ENCODE measurements at places on chromosomes 16 and 17.

DNA sequence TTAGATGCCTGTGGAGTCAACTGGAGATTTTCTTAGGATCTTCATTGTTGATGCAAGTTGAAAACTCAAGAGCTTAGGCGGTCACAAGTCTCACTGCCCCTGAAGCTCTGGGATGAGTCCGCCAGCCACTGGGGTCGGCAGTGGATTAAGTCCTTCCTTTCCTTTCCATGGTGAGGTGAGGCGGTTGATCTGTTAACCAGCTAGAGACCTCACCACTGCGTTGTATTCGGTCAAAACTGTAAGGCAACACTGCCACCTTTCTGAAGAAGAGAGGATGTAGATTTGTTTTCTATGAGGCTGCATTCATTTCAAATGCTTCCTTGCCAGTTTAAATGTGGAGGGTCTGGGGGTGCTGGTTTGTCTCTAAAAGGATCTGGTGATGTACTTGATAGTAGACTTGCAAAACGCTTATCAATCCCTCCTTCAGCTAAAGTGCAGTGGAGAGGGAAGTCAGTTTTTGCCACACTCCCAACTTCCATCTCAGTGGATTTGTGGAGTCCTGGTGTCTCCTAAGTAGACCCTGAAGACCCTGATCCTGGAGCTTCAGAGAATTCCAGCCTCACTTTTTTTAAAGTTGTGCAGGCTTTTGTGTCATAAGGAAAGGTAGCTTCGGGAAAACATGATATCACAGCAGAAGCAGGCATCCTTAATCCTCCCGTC, 1.7 kb downstream of the MYOCD start:
- peak; percentile 67 for DNase-seq

GRCh38 chr16:929227-930073, 41.3 kb downstream of the LMF1 start:
- no peak for DNase-seq

- no peak for DNase-seq
Measured at GRCh38 chr16:28217326-28217725, 5.6 kb upstream of the XPO6 start.

- peak; percentile 93 for DNase-seq
Measured at GRCh38 chr17:3667366-3668278, 756 bp downstream of the TAX1BP3 start.

GRCh38 chr16:2033057-2033908, 6.6 kb downstream of the NHERF2 start:
- DNase-seq: peak; percentile 66

DNA sequence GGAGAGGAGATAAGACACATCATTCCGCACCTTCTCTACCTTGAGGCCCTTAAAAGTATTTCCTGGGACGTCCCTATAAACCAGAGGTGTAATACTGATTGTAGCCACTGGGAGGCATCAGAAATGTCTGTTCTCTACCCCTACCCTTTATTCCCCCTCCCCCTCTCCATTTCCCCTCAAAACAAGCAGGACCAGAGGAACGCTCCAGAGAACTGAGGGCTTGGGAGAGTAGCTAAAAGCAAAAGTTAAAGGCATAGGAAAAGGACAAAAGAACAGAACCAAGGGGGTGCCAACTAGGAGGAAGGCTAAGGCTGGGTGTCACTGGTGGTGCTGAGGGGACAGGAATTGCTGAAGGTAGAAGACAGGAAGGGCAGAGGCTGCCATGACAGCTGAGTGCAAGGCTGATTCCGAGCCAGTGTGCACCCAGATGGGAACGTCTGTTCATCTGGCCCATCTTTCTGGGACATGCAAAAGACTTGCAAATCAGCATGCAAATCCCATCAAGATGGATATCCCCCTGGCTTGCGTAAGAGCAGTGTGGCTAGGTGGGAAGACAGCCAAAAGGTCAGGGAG, 6.7 kb downstream of the CAMTA2 start:
- DNase-seq: peak; percentile 71

GRCh38 chr16:28917095-28917494, 7.9 kb downstream of the RABEP2 start:
- no peak for DNase-seq

DNA sequence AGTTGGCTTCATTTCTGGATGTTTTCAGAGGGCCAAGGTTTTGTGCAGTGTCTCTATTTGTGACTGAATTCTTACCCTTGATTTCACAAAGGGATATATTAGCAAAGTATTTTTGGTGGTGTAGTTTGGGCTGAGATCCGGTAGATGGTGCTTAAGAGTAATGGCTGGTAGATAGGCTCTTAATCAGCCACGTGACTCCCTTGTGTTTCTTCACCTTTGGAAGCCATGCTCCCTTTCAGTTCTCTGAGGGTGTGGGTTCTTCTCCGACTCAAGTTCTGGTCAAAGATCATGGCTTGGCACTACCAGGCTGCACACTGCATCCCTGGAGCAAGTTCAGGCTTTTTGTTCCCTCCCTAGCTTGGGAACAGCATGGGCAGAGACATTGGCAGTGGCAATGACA, 887.3 kb downstream of the CDH8 start:
- DNase-seq: no peak

DNA sequence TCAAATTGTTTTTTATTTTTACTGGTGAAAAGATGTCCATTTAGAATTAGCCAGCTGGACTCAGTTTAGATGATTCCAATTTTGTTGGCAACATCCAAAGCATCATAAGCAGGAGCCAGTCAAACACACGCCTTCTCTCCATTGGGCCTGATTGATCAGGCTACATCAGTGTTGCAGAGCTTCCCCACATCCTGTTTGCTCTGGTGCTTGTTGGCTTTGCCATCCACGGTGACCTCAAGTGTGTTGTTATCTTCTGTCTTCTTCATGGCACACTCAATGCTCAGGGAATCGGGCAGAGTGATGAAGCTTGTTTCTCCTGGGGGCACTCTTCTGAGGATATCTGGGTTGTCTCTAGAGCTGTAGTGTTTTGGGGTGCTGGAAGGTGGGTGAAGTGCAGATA, 6.3 kb upstream of the NETO2 start:
- no peak for DNase-seq

GRCh38 chr17:48241131-48241591, 133.6 kb downstream of the SNX11 start:
- DNase-seq: peak; percentile 73

GRCh38 chr17:49928126-49928800, 40.7 kb upstream of the DLX4 start:
- no peak for DNase-seq

GRCh38 chr17:36001862-36002603, 680 bp upstream of the CCL15 start:
- no peak for DNase-seq

DNA sequence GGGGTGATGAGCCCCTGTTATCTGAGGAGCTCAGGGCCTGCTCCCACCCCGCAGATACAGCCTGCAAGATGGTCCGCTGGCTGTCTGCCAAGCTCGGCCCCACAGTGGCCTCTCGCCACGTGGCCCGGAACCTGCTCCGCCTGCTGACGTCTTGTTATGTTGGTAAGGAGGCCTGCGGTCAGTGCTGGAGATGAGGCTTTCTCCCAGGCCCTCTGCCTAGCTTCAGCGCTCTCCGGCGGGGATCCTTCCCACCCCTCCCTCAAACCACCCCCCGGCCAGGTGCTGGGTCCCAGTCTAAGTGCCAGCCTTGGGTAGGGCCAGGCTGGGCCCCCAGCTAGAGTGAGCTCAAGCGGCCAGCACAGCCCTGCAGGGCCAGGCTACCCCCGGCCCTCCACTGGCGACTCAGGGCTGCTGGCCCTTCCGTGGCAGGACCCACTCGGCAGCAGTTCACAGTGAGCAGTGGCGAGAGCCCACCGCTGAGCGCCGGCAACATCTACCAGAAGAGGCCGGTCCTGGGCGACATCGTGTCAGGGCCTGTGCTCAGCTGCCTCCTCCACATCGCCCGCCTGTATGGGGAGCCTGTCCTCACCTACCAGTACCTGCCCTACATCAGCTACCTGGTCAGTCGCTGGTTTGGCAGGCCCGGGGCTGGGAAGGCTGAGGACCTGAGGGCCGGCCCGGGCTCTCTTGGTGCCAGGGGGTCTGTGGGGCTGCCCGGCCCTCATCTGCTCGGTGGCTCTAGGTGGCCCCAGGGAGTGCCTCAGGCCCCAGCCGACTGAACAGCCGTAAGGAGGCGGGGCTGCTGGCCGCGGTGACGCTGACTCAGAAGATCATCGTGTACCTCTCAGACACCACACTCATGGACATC, 6.1 kb downstream of the WDR81 start:
- DNase-seq: peak; percentile 90

GRCh38 chr17:61130330-61130729, 269.3 kb upstream of the TBX2 start:
- DNase-seq: no peak

GRCh38 chr16:9703731-9704130, 478.5 kb downstream of the GRIN2A start:
- no peak for DNase-seq

- no peak for DNase-seq
Measured at GRCh38 chr17:42225646-42226045, 31.4 kb upstream of the GHDC start.

DNA sequence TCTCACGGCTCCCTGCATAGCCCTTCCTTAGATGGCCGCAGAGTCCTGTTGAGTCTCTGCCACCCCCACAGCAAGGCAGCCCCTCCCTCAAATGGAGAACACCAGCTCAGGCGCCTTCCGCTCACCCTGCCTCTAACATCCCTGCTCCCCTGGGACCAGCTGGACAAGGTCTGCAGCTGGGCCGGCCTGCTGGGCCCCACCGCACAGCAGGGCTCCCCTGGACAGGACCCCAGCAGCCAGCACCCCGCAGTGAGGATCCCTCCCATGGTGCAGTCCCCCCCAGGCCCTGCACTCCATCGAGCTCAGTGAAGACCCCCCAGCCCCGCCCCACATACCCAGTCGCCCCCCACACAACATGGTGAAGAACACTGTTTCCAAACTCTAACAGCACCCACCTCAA, 10.2 kb downstream of the ATP2A3 start:
- DNase-seq: no peak

- peak; percentile 98 for DNase-seq
Measured at GRCh38 chr16:10743610-10744369, at the start of gene NUBP1. NUBP1 (plus strand) TSS chr16:10743842; CDS start chr16:10743864, 22 bp downstream.

DNA sequence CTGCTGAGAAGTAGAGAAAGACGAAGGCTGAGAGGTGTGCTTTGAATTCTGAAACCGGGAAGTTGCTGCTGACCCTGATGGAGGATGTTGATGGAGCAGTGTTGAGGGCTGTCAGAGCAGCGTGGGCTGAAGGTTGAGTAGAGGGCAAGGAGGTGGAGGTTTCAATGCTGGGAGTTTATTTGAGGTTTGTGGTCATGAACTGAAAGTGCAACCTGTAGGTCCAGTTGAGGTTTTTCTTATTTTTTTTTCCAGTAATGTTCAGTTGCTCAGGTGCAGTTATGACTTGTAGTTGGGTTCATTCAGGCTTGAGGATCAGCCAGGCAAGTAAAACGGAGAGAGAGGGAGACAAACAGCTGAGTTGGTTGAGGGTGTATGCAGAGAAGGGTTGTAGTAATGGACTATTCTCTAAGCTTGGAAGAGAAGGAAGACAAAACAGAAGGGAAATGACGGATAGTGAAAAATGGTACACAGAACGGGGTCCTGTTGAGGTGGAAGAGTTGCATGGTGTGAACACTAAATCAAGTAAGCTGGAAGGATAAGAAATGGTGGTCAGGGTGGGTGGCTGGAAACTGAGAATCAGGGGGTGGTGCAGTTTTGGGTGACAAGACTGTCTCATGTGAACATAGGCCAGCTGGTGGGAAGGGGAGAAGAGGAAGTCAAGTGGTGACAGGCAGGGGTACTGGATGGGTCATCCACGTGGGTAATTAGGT, 8.7 kb upstream of the UBE2G1 start:
- DNase-seq: no peak

DNA sequence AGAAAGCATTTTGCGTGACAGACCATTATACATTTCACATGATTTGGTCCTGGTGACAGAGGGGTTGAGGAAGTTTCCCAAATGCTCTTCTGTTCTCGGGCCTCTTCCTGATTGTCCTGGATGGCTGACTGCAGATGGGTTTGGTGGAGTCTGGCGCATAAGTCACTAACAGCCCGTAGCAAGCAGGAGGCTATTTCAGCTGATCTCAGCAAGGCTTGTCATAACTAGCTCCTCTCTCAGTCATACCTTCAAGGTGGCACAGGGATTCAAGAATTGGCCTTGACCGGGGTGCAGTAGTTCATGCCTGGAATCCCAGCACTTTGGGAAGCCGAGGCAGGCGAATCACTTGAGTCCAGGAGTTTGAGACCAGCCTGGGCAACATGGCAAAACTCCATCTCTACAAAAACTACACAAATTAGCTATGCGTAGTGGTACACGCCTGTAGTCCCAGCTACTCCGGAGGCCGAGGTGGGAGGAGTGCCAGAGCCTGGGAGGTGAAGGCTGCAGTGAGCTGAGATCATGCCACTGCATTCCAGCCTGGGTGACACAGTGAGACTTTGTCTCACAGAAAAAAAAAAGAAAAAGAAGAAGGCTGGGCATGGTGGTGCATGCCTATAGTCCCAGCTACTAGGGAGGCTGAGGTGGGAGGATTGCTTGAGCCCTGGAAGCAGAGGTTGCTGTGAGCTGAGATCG, 68.9 kb upstream of the HAS3 start:
- no peak for DNase-seq

DNA sequence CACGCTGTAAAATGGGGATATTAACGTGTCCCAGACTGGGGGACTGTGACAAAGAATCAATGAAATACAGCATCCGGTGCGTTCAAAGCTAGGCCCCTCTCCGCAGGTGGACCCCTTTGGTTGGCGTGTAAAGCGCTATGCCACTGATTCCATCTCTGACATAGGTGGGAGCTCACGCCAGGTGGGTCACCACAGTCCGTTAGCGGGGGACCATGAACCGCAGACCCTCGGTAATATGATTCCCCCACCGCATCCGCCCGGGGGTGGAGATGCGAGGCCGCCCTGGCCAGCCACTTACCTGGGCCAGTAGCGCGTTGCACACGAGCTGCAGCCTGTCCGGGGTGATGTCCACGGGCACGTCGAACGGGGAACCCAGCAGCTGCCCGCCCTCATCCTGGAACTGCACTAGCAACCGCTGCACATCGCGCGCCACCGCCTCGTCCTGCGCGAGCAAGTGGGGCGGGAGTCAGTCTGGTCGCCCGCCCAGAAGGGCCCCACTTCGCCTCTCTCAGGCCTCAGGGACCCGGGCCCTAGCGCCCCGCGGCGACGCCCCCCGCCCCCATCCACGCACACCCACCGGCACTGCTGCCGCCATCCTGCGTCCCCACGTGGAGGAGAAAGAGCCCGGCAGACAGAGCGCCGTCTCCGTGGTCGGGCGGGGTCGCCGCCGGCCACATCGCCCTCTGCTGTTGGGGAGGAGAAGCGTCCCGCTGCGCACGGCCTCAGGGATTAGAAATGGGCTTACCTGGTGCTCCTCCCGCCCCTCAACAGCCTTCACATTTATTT, at the start of gene NLE1:
Gene NLE1, minus strand, starts transcription at position 623 of the 786 bp plus-strand sequence. Its CDS starts 28 bp downstream, at position 595.
- peak; percentile 85 for DNase-seq

- no peak for DNase-seq
Measured at GRCh38 chr17:46895171-46895570, 27.8 kb upstream of the GOSR2 start.

DNA sequence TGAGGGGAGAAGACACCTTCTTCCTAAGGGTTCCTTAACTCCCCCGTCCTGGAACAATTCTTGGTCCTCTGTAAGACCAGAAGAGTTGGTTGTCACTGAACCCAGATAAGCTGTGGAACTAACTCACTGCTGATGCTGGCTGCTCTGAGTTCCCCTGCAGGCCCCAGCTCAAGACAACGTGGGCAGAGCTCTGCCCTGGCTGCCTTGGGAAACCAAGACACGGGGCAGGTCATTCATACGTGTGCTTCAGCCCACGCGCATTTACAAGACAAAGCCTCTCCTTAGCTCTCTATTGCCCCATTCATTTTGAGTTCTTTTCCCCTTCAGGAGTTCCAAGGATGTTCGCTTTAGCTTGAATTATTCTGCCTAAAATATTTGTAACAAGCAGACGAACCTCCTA, 3.4 kb upstream of the NAT9 start:
- no peak for DNase-seq
